Activated naive CD4-positive, alpha-beta T cell treated with anti-CD3 and anti-CD28 coated beads for 36 hours (primary cell): ENCODE measurements at places on chromosomes 2 and 18. TPM values are rescaled to one million over a fixed set of nuclear protein-coding genes. Genes with fewer than 3 reads are reported as not detected.

DNA sequence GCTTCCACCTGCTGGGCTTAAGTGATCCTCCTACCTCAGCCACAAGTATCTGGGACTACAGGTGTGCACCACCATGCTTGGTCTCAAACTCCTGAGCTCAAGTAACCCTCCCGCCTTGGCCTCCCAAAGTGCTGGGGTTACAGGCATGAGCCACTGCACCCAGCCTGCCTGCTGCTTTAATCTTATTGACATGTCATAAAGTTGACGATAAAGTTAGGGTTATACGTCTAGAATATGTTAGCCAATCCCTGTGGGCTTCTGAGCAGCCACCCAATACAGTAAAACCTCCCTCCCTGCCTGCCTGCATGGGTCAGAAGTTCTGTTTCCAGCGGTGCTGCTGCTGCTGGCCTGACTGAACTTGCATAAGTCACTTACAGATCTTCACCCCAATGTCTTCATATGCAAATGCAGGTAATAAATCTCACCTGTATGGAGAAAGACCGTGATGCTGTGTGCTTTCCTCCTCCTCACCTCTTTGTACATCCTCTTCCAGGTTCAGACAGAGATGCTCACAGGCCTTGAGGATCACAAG is 30.1 kb downstream of the TGIF1 start:
- no peak overlapping the region for H3K27ac ChIP-seq
- no peak overlapping the region for H3K4me3 ChIP-seq
- no peak for DNase-seq
- H3K4me1 ChIP-seq: no peaks in the 10 kb centered on the region

- no peaks in the 10 kb centered on the region for H3K36me3 ChIP-seq
- peaks cover 19% of the 10 kb centered on the region for H3K4me1 ChIP-seq
- DNase-seq: no peak
- no peak overlapping the region for H3K4me3 ChIP-seq
- H3K27me3 ChIP-seq: peaks cover 63% of the 10 kb centered on the region
- H3K27ac ChIP-seq: no peak overlapping the region
These were observed 6.4 kb downstream of the ADCYAP1 start for GRCh38 chr18:911025-911424.

DNA sequence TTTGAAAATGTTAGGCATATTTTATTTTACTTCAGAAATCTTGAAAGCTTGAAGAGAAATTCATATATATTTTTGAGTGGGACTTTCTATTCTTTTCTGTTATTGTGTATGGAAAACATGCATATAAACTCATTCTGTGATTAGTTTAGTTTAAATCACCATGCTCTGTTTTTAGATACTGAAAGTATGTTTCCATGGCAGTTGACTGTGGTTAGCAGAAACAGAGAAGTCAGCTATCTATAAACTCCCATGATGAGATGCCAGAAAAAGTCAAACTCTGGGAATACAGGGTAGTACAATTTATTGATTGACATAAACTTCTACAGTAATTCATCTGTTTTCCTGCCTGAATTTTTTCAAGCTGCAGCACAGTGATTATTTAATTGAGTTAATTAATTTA is 905.3 kb upstream of the VRK2 start:
- H3K4me1 ChIP-seq: no peaks in the 10 kb centered on the region
- H3K27me3 ChIP-seq: no peaks in the 10 kb centered on the region
- H3K36me3 ChIP-seq: no peaks in the 10 kb centered on the region
- H3K27ac ChIP-seq: no peak overlapping the region

DNA sequence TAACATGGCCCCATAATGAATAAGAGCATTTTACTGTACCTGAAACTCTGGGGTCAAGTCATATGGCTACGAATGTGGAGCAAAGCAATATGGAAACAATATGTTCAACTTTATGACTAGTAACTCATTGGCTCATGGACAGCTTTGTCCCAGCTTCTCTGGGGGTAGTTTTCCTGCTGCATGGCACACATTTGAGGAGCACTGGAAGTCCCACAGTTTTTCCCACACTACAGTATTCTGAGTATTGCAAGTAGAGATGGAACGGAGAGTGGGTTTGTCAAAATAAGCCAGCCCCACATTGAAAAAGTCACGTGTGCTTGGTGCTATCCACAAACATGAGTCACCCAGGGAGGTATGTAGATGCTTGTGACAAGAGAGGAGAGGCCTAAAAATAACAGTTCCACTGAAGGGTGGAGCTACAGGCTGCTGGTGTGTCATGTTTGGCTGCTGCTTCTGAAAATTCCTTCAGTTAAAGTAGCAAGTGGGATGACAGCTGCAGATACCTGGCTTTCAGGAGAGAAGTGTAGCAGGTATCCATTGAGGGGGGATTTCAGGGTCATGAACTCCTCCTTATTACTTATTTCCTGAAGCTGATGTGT is 48.2 kb upstream of the CTAGE1 start:
- H3K27ac ChIP-seq: no peak overlapping the region
- DNase-seq: no peak
- H3K4me3 ChIP-seq: no peak overlapping the region

DNA sequence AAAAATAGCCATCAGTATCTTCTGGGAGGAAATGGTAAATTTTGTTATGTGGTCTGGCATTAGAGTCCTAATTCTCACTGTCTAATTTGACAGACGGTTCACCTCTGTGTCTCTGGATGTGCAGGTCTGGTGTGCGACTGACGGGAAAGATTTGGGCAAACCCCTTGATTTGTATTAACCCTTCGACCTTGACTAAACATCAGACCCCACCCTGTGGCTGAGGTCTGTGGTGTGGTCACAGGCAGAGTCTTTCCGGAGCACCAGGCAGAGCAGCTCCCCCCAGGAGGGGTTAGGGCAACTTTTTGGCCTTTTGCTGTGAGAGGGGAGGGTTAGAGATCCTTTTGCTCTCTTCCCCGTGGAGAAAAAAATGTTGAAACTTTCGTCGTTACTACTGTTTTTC is 6.4 kb downstream of the TWIST2 start:
- no peak overlapping the region for H3K4me3 ChIP-seq
- H3K27me3 ChIP-seq: peaks cover 40% of the 10 kb centered on the region
- H3K36me3 ChIP-seq: no peaks in the 10 kb centered on the region
- DNase-seq: no peak
- no peak overlapping the region for H3K27ac ChIP-seq

DNA sequence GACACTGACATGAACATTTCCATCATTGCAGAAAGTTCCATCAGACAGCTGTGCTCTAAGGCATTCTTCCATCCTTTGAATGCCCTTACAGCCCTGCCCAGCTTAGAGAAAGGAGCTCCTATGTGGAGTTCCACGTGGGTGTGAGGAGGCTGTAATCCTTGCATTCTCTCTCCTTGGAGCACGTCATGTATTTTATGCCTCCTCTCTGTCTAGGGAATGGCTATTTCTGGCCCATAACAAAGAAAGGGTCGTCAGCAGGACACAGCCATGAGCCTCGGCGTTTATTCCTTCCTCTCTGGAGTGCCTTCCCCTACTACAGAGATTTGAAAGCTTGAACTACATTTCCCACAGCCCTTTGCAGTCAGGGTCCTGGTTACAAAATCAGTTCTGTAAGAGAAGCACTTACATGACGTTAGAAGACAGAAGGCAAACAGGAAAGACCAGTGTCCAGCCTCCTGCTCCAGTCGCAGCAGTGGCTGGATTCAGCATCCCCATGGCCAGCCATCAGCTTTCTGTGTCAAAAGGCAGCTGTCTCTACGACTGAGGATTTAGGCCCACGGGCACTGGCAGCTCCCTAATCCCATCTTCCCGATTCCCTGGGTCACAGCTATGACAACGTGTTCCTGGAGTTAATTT is 234.9 kb downstream of the TFCP2L1 start:
- H3K27me3 ChIP-seq: no peaks in the 10 kb centered on the region
- no peak overlapping the region for H3K27ac ChIP-seq
- no peak overlapping the region for H3K4me3 ChIP-seq
- no peak for DNase-seq
- H3K36me3 ChIP-seq: no peaks in the 10 kb centered on the region

DNA sequence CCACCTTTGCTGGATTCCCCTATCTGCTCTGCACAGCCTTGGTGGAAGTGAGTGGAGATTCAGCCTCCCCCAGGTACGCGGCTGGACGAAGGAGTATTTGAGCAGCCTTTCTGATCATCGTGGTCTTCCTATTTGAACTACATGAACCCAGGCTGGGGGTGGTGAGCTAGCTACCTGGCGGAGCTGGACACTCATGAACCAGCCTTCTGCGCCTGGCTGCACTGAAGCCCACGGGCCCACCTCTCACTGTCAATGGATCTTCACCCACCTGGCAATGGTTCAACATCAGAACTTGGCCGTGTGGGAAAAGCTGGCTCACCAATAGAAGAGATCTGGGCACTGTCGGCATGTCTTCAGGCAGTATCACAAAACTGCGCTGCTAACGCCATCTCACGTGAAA is 35.4 kb downstream of the ANKMY1 start:
- peaks cover 5% of the 10 kb centered on the region for H3K4me1 ChIP-seq
- H3K27ac ChIP-seq: no peak overlapping the region
- H3K27me3 ChIP-seq: no peaks in the 10 kb centered on the region

The VSNL1 gene
- not detected for total RNA-seq

The POTEJ gene
- total RNA-seq: not detected

The TOGARAM2 gene
- 2.0 TPM for total RNA-seq
